ENCODE measurements at places on chromosomes 1 and 21.

- DNase-seq = no peak
Observed at GRCh38 chr1:16289959-16290358, 53.0 kb upstream of the CPLANE2 start.

DNA sequence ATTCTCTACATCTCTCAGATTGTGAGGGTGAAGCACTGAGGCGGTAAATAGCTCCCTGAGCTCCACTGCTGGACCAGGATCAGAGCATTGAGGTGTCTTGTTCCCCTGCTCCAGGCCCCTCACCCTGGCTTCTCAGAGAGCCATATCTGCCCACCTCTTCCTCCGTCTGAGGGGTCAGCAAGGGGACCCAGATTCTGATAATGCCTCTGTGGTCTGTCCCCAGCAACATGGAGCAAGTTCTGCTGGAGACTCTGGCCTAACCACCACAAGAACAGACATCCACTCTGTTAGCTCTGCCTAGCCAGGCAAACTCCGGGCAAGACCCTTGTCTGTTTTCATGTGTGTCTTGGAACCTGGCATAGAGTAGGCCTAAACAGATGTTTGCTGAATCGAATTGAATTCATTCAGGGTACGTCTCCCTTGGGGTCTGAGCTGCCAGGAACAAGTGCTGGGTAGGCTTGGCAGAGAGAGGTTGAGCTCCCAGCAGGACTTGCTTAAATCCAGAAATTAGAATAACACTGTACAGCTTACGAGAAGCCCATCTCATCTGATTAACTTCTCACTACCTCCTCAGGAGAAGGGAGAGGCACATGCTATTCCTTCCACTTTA, 2.3 kb downstream of the TRAF5 start:
- DNase-seq = no peak

GRCh38 chr1:241611063-241611462, 29.1 kb downstream of the CHML start:
- DNase-seq = peak; percentile 14

- no peak for DNase-seq
Observed at GRCh38 chr1:232416026-232416568, 213.8 kb downstream of the SIPA1L2 start.

DNA sequence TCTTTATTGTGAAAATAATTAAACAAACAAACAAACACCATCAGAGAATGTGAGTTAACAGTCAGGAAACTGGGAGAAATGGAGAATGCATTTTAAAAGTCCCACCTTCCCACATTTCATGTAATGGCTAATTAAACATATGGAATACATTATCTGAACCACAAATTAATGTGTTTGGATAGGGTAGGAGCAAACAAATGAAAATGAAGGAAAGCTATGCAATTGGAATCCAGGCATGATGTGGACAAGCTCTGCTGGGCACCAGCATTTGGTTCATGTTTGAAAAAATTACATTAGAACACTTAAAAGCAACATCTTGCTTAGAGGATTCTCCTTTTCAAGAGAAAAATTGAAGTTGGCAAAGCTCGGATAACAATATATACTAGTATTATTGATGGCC, 628.1 kb downstream of the LMO4 start:
- no peak for DNase-seq

- peak; percentile 65 for DNase-seq
Observed at GRCh38 chr21:43864962-43865539, at the start of gene AGPAT3. Gene AGPAT3, plus strand, starts transcription at chr21:43865223. Its CDS starts 94,459 bp downstream, at chr21:43959682.

GRCh38 chr1:230431527-230431926, 5.4 kb upstream of the PGBD5 start:
- DNase-seq = no peak

- DNase-seq = no peak
Observed at GRCh38 chr1:3030663-3031381, 9.6 kb downstream of the ACTRT2 start.

- DNase-seq = no peak
Observed at GRCh38 chr21:41802684-41803083, 35.8 kb upstream of the RIPK4 start.

DNA sequence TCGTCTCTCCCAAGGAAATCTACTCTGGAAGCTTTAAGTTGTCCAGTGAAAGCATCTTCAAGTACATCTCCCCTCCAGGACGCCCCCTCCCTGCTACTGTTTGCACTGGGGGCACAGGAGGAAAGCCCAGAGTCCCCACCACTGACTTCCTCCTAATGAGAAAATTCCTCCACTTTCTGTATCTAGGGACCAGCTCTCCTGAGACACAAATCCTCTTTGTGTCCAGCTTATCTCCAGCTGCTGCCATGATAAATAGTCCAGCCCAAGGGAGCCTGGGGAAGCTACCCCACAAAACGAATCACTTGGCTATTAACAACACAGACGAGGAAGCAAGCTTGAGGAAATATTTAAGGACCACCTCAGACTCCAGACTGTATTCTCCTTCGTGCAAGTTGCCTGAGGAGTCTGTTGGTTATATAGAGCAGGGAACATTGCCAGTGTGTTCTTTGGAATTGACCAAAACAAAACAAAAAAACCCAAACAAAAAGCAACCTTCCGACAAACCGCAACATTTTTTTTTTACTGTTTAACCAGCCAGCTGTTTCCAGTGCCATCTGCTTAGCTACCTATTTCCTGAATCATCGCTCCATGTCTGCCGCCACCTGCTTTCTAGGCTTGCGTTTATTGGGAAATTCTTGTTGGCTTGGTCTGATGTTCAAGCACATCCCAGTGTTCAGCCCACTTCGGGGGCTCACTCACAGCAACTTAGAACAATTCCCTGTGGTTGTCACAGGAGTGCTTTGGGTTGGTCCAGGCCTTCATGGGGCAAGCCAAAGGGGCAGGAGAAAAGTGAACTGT, 7.7 kb downstream of the C1orf226 start:
- no peak for DNase-seq

DNA sequence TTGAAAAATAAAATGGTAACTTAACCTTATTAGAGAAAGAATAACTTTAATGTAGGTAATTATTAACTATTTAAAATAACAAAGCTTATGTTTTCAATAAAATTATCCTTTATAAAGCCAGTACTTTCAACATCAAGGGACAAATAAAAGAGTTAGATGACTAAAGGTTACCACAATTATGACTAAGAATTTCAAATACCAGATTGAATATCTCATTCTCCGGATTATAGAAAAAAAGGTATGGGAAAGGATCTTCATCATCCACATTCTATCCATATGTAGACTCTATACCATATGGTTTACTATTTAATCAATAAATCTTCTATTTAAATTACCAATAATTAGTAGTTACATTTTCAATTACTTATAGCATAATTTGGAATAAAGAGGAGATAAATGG, 62.8 kb downstream of the TOR3A start:
- no peak for DNase-seq

- no peak for DNase-seq
Observed at GRCh38 chr1:184340984-184341383, 45.8 kb upstream of the C1orf21 start.

DNA sequence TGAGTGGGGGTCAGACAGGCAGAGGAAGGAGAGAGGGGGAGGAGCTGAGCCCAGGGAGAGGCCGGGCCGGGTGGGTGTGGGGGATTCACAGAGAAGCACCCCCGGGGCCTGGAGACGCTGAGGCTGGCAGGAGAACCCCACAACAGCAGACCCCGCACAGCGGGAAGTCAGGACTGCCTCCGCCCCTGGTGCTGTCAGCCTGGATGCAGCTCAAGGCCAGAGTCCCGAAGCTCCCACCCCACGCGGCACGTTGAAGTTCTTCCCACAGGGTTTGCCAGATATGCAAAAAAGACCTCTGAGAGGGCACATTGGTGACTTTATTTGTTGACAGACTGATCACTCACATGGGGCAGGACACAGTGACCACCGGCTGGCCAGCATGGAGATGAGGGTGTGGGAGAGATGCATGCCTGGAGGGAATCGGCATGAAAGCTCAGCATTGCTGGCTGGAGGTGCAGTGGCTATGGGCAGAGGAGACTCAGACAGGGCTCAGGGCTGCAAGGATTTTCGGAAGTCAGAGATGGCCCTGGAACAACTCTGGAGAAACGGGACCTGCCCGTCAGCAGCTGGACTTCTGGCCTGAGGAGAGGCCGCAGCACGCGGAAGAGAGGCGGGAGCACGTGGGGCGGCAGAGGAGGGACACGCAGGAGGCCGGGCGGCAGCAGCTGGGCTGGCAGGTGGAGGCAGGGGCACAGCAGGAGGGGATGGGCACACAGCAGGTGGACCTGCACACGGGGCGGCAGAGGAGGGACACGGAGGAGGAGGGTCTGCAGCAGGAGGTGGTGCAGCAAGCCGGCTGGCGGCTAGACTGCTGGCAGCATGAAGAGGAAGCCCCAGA, 885 bp downstream of the KRTAP10-3 start:
- DNase-seq = no peak

DNA sequence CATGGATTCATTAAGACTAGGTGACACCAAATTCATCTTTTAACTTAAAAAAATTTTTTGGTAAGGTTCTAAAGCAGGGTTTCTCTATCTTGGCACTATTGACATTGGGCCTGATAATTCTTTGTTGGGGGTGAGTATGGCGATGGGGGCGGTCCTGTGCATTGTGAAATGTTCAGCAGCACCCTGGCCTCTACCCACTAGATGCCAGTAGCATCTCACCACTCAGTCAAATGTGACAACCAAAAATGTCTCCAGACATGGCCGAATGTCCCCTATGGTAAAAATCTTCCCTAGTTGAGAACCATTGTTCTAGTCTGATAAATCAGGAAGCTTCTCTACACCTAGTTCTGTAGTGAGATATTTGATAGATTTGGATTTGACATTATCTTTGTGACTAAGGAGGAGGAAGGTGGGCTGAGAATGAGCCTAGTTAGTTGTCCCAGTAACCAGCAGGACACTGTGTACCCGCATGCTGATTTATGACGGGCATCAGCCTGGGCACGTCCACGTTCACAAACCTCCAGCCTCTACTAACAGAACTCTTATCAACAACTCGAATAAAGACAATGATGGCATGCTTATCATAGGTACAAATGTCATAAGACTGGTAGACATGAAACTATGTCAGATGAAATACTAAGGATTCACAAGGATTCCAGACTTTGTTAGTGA, 104.6 kb downstream of the KCND3 start:
- no peak for DNase-seq

- no peak for DNase-seq
Observed at GRCh38 chr1:195415584-195415983, 1192.7 kb downstream of the KCNT2 start.

GRCh38 chr1:68588304-68588703, 91.4 kb upstream of the DEPDC1 start:
- no peak for DNase-seq

DNA sequence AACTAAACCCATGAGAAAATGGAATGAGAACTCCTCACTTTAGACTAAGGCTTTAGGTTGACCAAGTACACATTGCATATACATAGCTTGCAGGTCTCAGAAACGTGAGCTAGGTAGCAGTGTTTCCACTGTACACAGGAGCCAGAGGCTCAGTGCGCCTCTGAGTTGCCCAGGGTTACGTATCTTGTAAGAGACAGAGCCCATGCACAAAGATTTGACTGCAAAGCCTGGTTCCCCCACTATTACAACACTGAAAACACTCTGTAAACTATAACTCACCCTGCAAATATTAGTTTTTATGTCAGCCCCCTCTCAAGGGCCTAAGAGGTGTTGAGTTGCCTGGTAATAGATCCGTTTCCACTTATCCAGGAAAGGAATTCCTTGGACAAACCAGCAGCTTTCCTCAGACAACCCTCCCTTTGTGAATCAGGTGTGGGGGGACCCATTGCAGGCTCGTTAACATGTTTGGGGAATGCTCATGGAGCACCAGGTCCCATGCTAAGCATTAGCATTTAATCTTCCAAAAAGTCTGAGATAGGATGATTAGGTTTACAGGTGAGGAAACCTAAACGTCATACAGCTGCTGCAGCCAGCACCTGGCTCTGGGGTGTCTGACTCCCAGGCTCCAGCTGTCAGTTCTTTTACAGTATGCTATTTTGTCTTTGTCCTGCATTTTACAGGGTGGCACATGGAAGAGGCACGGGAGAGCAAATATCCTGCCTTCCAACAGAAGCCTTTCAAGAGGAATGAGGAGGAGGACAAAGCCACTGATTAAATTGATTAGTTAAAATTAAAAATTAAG, 25.7 kb downstream of the TENT5C start:
- no peak for DNase-seq

DNA sequence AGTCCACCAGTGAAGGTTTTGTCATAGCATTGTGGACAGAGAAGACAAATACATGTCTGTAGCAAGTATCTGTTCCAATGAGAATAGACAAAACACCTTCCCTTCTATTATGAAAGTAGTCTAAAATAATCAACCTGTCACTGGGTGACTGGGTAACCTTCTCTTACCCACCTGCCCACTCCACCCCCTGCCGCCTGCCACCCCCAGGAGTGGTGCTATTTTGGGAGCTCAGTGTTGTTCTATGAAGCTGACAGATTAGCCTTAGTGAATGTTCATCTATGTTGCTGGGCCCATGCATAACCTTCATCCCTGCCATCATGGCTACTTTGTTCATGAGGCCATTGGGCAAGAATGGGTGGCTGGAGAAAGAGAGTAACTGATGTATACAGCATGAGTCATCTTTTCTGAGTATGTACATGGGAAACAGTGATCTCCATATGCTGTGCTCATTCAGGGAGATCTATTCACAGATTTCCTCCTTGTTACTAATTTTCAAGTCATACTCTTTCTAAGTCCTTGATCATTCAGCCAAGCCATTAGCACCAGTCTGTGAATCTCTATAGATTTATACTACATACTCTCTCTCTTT, 24.8 kb downstream of the MARK1 start:
- DNase-seq = no peak

GRCh38 chr1:14181191-14181795, 417.2 kb upstream of the KAZN start:
- DNase-seq = no peak
